ENCODE measurements at places on chromosomes 16 and 17.

DNA sequence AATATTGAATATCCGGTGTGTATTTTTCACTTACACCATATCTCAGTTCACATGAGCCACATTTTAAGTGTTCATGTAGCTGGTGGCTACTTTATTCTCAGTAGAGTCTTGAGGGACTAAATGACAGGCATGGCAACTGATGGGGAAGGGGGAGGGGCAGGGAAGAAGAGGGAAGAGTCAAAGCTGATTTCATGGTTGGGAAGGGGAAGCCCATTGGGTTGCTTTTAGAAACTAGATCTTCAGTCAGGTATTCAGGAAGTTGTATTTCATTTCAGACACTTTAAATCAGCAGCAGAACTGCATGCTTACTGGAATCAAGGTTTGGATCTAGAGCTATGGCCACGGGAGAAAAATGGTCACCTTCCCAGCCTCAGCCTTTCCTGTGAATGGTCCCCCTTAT is 2.9 kb upstream of the WIPI1 start:
- DNase-seq: no peak

- DNase-seq: no peak
Measured at GRCh38 chr16:11162586-11163268, 93.3 kb downstream of the SOCS1 start.

GRCh38 chr16:24499193-24499814 is 40.1 kb upstream of the RBBP6 start:
- no peak for DNase-seq

- peak; percentile 44 for DNase-seq
Measured at GRCh38 chr16:89402962-89403361, 87.4 kb downstream of the ANKRD11 start.

GRCh38 chr17:10192972-10193371 is 5.4 kb downstream of the GAS7 start:
- DNase-seq: no peak

GRCh38 chr17:13545941-13546340 is 55.8 kb downstream of the HS3ST3A1 start:
- DNase-seq: no peak

DNA sequence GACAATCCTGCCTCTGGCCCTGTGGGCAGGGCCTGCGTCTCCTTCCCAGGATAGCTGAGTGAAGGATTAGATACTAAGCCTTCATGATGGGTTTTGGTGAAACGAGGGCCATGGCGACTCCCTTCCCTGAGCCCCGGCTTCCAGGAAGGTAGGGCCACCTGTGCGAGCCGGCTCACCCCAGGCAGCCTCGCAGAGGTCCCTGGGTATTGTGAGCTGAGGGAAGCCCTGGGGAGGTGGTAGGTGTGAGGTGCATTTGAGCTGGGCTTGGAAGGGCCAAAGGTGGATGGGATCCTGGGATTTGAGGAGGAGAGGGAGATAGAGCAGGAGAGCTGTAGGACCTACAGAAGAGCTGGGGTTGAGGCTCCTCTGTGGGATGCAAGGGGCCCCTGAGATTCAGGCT is 6.5 kb upstream of the P2RX1 start:
- DNase-seq: no peak

DNA sequence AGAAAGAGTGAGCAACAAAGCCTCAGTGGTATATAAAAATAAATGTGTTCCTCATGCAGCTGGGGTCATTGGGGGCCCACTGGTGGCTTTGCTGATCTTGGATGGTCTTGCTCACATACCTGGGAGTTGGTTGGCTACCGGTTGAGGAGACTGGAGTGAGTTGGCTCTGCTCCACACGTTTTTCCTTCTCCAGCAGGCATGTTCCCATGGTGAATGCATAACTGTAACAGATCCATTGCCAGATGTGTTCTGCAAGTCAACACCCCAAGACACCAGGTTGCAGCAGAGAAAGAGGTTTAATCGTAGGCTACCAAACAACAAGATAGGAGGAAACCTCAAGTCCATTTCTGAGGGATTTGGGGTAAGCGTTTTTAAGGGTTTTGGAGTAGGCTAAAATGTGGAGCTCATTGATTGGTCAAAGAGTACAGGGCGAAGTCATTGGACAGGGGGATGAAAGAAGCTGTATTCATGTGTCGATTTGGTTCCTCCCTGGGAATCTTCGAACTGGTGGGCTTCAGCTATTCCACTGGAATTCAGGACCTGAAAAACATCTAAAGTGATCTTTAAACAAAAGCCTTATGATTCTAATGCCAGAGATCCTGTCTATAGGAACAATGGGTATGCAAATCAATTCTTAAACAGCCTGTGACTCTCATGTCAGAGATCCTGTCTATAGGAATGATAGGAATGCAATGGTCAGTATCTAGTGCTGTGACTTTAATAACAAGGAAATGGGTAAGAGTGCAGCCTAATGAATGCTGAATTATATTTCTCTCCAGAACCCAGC is 467.5 kb upstream of the C16orf82 start:
- DNase-seq: no peak

- no peak for DNase-seq
Measured at GRCh38 chr16:5030251-5030870, 3.4 kb downstream of the NAGPA start.

DNA sequence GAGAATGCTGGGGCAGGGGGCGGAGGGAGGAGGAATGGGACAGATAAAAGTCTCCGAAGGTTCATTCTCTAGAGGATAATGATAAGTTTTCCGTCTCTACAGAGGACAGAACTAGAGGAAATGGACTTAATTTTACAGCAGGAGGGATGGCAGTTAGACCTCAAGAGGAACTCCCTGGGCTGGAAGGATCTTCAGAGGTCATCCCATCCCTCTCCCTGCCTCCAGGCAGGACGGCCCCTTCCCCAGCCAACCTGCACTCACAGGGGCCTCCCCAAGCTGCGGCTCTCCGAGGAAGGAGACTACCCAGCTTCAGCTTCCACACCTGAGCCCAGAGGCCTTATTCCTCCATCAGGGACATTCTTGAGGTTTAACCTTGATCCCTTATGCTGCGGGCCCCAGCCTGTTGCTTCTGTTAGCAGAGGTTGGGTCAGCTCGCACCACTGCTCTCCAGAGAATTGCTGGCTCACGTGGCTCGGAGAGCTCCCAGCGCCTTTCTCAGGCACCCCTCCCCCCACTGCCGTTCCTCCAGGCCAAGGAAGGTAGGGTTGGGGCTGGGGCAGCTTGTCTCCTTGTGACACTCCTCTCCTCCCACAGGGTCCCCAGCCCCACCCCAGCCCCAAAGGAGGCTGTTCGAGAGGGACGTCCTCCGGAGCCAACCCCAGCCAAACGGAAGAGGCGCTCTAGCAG is 8.5 kb downstream of the ELOB start:
- no peak for DNase-seq

DNA sequence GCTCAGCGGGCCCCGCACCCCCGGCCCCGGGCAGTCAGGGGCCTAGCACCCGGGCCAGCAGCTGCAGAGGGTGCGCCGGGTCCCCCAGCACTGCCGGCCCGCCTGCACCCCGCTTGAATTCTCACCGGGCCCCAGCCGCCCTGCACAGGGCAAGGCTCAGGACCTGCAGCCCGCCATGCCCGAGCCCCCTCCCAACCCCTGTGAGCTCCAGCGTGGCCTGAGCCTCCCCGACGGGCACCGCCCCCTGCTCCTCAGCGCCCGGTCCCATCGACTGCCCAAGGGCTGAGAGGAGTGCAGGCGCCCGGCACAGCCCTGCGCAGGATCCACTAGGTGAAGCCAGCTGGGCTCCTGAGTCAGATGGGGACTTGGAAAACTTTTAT is 1.7 kb upstream of the BRCA1 start:
- DNase-seq: no peak

- DNase-seq: no peak
Measured at GRCh38 chr16:13029786-13030185, 128.4 kb downstream of the SHISA9 start.

GRCh38 chr17:12736526-12736925 is 52.8 kb upstream of the ARHGAP44 start:
- no peak for DNase-seq

DNA sequence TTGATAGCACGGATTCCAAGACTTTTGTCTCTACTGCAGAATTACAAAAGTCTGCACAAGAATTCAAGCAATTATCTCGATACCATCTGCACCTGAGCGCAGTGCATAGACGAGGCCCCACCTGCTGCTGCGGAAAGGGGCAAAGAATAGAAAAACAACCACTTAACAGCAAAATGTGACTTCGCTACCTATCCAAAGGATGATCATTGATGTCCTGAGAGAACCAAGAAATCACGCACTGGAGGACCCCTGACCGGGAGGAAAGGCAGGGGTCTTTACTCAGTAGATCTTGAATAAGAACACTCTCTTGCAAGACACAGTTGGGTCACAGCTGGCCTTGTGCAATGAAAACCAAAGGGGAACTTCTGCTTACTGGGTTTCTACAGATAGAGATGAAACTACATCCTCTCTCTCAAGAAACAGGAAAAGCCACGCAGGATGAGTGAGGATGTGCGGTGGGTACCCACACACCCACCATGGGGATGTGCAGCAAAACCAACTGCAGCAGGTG is 147.4 kb upstream of the RPH3AL start:
- DNase-seq: peak; percentile 51

DNA sequence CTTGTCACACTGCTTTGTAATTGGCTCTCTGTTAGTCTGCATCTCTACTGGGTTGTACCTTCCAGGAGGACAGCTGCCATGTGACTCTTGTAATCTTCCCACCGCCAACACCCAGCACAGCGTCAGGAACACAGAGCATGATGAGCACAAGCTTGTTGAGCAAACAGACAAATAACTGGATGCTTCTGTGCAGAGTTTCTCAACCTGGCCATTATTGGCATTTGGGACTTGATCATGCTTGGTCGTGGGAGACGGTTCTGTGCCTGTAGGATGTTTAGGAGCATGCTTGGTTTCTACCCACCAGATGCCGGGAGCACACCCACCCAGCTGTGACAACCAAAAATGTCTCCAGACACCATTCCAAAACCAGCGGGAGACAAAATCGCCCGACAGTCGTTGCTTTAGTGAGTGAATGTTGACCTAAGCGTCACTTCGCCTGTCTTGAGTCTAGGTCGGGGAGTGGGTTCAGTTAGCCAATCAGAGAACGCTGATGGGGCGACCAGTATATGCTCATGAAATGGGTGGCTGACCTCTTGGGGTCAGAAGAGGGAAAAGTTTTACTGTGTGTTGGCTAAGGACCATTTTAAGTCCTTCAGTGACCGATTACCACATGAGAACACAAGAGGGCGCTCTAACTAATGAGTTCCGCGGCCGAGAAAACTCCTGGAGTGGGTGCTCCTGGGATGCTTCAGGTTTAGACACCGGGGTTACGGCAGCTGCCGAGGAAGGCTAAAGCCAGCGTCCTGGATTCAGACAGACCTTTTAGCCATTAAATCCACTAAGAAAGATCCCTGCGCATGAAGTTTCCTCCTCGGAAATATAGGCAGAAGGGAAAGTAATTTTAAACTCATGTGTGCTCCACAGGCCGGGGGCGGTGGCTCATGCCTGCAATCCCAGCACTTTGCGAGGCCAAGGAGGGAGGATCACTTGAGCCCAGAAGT is 57.8 kb upstream of the TEX2 start:
- no peak for DNase-seq

- no peak for DNase-seq
Measured at GRCh38 chr17:8606401-8606800, 24.1 kb downstream of the MYH10 start.

DNA sequence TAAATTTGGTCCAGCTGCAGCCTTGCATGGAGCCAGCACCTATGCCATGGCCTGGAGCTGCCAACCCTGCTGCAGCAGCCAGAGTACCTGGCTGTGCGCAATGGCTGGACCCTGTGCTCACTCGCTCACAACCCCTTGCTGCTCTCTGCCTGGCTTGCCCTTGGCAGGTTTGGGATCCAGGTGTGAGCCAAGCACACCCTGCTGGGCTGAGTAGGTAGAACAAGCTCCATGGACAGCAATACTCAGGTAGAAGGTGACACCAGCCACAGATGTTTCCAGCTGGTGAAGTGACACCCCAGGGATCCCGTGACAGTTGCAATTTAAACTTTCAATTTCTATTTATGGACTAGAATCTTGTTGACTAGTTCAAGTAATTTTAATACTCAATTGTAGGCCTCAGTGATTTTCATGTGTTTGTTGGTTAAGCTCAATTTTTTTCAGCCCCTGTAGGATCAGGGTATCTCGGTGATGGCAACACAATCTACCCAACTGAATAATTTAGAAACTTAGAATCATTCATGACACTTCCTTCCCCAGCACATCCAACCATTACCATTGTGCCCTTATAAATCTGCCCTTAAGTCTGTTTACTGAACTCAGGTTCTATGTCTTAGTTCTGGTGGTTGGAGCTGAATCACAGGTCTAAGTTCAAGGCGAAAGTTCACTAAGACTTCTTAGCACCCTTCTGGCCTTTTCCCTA is 480.0 kb downstream of the PMP22 start:
- DNase-seq: no peak

DNA sequence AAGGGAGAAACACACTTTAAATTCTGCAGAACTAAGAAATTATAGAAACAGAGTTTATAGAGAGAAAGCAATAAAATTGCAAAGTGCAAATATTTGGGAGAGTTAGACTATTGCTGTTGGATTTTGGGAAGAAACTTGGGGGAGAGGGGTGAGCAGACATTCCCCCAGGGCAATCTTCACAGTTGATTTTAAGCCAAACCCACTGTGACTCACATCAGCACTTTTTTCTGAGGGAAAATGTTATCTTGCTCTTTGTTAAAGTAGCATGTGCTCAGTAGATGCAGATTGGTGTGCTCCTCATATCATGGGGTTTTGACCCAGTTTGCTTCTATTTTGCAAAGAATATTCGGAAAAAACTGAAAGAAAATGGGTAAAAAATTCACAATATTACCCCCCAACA is 367.6 kb downstream of the CDH11 start:
- no peak for DNase-seq

DNA sequence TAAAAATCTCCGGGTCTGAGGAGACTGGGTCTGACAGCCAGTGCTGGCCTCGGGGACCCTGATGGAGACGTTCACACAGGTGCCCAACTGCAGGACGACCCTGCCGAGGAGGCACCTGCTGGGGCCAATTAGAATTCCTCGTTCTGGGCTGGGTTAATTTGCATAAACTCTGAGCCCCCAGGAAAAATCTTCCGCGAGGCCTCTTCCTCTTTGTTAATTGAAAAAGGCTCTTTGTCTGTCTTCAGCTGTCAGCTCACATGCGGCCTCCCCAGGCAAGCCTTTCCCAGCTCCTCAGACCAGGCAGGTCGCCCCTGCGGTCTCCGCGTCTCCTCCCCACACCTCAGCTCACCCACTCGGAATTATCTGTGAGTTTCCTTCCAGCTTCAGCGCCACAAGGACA is 400.2 kb downstream of the SEC14L1 start:
- DNase-seq: no peak
